ENCODE measurements at places on chromosomes 3 and 15. TPM values are rescaled to one million over a fixed set of nuclear protein-coding genes. Genes with fewer than 3 reads are reported as not detected.

GRCh38 chr3:76972624-76973296 is 67.1 kb upstream of the ROBO2 start:
- no peaks in the 10 kb centered on the region for H3K27me3 ChIP-seq
- H3K4me1 ChIP-seq: no peaks in the 10 kb centered on the region
- H3K36me3 ChIP-seq: no peaks in the 10 kb centered on the region
- DNase-seq: no peak
- no peak overlapping the region for H3K4me3 ChIP-seq

- peak overlapping the region; percentile 69 for H3K27ac ChIP-seq
- peaks cover 75% of the 10 kb centered on the region for H3K4me1 ChIP-seq
- no peak for DNase-seq
- H3K27me3 ChIP-seq: no peaks in the 10 kb centered on the region
These were observed 251.7 kb upstream of the TBL1XR1 start for GRCh38 chr3:177448987-177449359.

The ZPLD1 gene
- not detected for polyA plus RNA-seq

DNA sequence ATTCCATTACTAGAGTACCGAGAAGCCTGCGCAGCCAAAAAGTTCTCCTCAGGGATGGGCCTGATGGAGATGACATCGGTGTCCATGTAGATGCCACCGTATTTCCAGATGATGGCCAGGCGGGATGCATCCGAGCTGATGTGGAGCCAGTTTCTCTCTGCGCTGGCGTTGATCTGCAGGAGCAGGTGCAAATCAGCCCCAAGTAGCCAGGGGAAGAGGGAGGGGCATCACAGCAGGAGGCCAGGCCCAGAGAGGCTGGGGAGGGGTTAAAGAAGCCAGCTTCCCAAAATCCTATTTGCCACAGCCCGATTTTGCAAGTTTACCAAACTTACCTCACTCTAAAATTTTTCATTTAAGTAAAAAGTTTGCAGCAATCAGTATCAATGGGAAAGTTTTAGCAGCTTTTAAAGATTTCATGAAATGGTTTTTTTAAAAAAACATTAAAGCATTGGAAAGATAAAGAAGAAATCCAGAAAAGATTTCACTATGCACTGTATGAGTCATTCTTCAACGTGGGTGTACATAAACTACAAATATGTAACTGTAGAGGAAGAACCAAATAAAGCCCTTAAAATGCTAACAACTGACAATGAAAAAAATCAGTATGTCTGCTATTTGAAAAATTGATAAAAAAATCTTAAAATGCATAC is 7.4 kb downstream of the A4GNT start:
- H3K27me3 ChIP-seq: no peaks in the 10 kb centered on the region
- peaks cover 18% of the 10 kb centered on the region for H3K4me1 ChIP-seq
- peak overlapping the region; percentile 55 for H3K27ac ChIP-seq
- no peak for DNase-seq

DNA sequence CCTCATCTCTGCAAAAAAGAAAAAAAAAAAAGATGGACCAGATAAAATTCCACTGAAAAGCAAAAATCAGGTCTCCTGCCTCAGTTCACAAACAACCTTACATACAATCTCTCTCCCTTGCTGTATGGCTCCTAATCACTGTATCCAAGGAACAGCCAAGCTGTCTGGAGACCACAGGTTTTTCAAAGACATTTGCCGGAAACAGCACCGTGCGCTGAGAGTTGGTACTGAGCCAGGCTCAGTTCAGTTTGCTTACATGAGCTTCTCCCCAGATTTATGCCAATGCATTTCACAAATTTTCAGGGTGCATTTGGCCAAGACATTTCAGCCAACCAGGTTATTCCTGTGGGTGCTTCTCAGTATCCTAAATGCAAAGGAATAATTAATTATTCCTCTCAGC is 4.1 kb downstream of the ACP3 start:
- no peaks in the 10 kb centered on the region for H3K4me1 ChIP-seq
- no peak for DNase-seq
- no peak overlapping the region for H3K4me3 ChIP-seq
- no peaks in the 10 kb centered on the region for H3K27me3 ChIP-seq
- no peaks in the 10 kb centered on the region for H3K36me3 ChIP-seq

The SAXO2 gene
- 0.57 TPM for polyA plus RNA-seq

DNA sequence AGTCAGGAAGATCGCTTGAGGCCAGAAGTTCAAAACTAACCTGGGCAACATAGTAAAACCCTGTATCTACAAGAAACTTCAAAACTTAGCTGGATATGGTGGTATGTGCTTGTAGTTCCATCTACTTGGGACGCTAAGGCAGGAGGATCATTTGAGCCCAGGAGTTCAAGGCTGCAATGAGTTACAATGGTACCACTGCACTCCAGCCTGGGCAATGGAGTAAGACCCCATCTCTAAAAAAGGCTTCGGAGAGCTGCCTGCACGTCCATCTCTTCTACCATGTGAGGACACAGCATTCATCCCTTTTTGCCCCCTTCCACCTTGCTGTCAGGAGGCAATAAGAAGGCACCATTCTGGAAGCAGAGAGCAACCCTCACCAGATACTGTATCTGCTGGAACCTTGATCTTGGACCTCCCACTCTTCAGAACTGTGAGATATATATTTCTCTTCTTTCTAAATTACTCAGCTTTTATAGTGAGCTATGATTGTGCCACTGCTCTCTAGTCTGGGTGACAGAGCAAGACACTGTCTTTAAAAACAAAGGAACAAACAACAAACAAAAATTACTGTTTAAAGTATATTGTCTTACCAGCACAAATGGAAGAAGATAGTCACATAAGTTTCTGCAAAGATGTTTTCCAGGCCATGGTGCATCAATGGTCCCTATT is 4.2 kb upstream of the BTLA start:
- no peak overlapping the region for H3K4me3 ChIP-seq
- H3K36me3 ChIP-seq: no peaks in the 10 kb centered on the region
- no peak overlapping the region for H3K27ac ChIP-seq
- no peak for DNase-seq

DNA sequence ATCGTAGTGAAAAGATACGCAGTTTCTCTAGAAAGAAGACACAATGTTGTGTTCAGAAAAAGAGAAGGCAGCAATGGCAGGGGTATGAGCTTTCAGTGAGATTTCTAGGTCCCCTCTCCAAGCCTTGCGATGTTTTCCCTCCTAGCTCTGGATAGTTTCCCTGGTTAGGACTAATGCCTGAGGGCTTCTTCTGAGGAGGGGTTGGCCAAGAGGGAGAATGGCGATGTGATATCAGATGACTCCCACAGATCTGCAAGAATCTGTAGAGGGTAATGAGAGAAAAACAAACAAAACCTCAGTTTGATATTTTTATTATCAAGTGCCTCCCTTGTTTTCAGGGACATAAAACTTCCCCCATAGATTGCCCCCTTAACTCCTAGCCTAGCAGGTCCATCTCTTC is 4.1 kb upstream of the CLDN1 start:
- H3K36me3 ChIP-seq: no peaks in the 10 kb centered on the region
- no peak overlapping the region for H3K27ac ChIP-seq
- H3K27me3 ChIP-seq: no peaks in the 10 kb centered on the region
- H3K4me3 ChIP-seq: no peak overlapping the region
- no peak for DNase-seq

DNA sequence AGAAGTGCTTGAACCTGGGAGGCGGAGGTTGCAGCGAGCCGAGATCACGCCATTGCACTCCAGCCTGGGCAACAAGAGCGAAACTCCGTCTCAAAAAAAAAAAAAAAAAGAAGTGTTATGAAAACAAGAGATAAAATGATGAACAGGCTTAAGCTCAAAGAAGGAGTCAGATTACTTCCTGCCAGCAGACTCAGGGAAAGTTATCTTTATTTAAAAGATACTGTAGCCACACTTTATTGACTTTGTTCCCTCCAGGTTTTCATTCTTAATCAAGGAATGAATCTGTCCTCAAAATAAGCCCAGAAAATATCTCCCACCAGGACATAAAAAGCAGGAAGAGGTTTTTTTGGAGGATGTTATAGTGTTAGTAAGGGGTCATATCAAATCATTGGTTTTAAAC is 176.5 kb upstream of the KCNMB2 start:
- no peaks in the 10 kb centered on the region for H3K4me1 ChIP-seq
- H3K4me3 ChIP-seq: no peak overlapping the region
- no peak overlapping the region for H3K27ac ChIP-seq
- DNase-seq: no peak
- no peaks in the 10 kb centered on the region for H3K36me3 ChIP-seq

GRCh38 chr3:14646589-14647413 is 4.8 kb upstream of the CCDC174 start:
- no peaks in the 10 kb centered on the region for H3K27me3 ChIP-seq
- no peak overlapping the region for H3K27ac ChIP-seq
- peaks cover 7% of the 10 kb centered on the region for H3K4me1 ChIP-seq
- H3K36me3 ChIP-seq: no peaks in the 10 kb centered on the region

The SLC38A3 gene
- polyA plus RNA-seq: not detected

The LSAMP gene
- polyA plus RNA-seq: 0.23 TPM

The P2RY1 gene
- 6.0 TPM for polyA plus RNA-seq

GRCh38 chr3:23425410-23425809 is 222.3 kb downstream of the UBE2E2 start:
- no peak overlapping the region for H3K4me3 ChIP-seq
- no peak for DNase-seq
- H3K4me1 ChIP-seq: no peaks in the 10 kb centered on the region
- H3K36me3 ChIP-seq: no peaks in the 10 kb centered on the region
- H3K27ac ChIP-seq: no peak overlapping the region
